ENCODE measurements at places on chromosomes 16 and 17.

DNA sequence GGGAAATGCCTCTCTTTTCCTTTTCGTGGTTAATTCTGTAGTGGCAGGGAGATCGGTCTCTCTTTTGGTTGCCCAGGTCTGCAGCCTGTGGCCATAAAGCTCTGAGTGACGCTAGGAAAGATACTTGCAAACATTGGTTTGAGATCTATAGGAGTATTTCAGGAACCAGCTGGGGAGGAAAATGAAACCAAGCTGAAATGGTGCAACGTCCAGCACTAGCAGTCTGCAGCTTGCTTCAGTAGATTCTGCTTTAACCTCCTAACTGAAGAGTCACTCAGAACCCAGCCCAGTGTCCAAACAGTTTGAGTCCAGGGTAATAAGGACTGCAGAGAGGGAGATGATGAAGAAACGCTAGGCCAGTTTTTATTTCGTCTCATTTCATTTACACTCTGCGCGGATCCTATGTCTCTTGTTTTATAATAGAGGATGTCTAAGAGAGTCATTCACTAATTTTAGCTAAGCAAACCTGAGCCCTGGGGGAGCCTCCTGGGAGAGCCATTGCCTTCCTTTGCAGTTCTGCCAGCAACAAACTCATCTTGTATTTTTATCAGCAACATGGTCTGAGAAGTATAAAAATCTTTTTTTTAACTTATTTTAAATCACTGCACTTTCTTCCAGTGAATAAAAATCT is 12.0 kb downstream of the SP2 start:
- no peak for DNase-seq

DNA sequence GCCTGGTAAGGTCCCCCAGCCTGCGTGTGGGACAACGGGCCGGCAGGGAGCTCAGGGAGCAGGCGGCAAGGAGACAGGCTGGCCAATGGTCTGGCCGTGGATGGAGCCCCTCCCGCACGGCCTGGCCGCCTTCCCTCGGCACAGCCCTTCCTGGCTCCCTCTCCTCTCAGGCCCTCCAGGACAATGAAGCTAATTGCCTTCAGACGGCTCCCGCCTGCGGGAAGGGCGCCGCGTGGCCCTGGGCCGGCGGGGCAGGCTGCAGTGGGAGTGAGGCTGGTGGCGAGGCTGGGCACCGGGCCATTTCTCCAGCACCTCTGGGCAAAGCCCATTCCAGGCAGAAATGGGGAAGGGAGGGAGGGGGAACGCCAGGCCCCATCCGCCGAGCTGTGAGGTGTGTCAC is 50.9 kb downstream of the ENGASE start:
- no peak for DNase-seq

DNA sequence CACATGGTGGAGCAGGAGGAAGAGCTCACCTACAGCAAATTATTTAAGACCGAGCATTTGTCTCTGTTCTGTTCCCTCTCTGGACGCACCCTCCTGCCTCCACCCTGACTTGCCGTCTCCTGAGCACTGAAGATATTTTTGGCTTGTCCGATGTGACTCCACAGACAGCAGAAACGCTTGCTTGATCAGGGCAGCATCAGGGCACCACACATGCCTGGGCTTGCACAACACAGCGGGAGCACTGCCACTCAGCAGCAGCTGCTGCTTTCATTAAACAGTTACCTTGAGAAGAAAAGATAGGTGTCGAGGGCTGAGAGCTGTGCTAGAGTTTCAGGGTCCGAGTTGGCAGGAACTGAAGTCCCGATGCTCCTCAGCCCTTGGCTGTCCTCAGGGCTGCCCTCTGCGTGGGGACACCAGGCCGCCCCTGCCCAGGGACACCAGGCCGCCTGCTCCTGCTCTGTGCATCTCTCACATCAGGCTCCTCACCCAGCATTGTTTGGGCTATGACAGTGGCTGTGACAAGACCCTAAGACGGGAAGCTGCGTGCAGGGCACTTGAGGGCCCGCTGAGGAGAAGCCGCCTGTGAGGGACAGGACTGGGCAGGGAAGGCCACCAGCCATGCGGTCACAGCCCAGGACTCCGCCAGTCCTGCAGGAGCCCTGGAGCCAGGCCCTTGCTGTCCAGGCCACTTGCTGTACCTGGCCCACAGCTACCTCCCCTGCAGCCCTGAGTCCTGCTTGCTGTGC is 21.3 kb upstream of the CDH15 start:
- DNase-seq, result no peak

DNA sequence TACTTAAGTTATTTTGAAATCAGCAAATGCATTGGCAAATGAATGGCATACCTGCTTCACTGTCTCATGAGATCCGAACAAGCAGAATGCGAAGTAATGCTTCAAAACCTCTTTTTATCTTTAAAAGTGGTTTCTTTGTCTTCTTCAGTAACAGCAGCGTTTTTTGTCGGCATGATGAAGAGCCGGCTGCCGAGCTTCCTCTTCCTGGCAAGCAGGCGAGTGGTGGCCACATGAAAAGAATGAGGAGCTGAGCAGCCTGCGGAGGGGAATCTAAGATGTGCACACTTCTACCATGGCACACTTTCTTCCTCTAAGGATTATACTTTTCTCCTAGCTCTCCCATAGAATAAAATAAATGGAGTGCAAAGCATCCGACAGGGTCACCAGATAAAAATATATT is 42.4 kb upstream of the AKTIP start:
- DNase-seq, result no peak

DNA sequence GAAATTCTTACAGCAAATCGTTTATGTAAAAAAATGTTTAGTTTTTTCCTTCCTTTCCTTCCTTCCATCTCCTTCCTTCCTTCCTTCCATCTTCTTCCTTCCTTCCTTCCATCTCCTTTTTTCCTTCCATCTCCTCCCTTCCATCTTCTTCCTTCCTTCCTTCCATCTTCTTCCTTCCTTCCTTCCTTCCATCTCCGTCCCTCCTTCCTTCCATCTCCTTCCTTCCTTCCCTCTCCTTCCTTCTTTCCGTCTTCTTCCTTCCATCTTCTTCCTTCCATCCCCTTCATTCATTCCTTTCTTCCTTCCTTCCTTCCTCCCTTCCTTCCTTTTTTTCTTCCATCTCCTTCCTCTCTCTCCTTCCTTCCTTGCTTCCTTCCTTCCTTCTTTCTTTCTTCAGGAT is 22.7 kb downstream of the MYOCD start:
- no peak for DNase-seq

GRCh38 chr17:82019690-82020571 is 2.7 kb downstream of the CENPX start:
- peak; percentile 52 for DNase-seq

DNA sequence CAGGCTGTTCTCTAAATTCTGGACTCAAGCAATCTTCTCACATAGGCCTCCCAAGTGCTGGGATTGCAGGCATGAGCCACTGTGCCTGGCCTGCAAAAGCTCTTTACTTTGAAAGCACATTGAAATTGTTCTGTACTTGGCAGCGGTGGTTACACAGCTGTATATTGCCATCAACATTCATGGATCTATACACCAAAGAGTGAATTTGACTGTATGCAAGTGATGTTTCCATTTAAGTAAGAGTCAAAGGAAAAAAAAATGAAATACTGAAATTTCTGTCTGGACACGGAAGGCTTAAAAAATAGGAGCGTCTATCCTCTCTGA is 450.6 kb upstream of the PSMD7 start:
- DNase-seq, result no peak

DNA sequence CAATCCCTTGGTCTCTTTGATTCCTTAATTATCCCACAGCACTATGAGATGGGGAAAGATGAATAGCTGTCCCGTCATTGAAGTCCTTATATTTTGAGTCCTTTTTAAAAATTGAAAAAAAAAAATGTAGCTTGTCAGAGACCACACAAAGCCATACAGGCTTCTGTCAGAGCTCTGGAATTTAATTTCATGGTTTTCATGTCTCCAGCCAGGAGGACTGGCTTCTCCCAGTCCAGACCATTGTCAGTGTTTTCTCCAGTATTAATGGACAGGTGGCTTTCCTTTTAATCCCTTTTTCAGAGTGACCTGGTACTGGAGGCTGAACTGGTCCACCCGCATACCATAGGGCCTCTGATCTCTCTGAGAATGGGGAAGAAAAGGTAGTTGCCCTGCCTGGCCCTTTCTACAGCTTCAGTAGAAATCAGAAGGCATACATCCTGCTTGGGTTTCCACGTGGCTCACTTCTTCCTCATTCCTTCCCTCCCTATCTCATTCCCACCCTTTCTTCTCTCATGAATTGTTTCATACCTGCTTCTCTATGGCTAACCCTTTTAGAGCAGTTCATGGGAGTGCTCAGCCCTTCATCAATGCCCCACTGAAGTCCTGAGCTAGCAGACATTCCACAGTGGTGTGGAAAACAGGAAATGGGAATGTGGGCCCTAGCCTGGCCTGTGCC is 29.1 kb downstream of the TRIM16 start:
- no peak for DNase-seq

GRCh38 chr17:78912082-78912481 is 9.1 kb upstream of the CEP295NL start:
- DNase-seq, result no peak

- DNase-seq, result no peak
These were observed 67.7 kb upstream of the NFAT5 start for GRCh38 chr16:69497876-69498596.
